ENCODE measurements at places on chromosomes 1 and 21.

GRCh38 chr1:240027059-240027462 is 64.6 kb upstream of the FMN2 start:
- DNase-seq: no peak

DNA sequence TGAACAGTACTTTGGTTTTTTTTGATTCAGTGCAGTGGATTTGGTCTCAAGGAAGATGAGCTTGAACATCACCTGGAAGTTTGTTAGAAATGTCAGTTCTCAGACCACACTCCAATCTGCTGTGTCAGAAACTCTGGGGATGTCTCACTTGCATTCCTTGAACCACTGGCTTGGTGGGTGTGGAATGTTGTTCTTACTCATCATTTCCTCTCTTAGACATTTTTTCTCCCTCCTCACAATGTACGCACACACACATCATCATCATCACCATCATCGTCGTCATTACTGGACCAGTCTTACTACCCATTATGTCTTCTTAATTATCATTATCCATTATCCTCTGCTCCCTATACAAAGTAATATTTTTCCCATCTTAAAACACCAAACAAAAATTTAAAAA is 91.9 kb upstream of the KCNK2 start:
- no peak for DNase-seq

DNA sequence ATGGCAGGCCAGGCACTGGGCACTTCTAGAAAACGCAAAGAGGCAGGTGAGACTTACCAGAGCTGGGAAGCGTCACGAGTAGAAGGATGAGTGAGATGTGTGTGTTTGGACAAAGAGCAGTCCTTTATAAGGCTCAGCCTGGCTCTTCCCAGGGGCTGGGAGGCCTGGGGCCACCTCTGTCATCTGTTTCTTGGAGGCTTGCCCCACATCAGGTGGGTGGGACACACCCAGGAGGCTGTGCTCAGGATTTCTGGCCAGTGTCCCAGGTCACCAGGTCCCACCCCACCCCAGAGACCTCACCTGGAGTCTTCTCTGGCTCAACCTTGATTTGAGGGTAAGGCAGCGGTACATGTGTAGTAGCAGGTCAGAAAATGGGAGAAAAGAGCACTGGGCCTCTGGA is at the start of gene S100A7:
Gene S100A7, minus strand, starts transcription at position 101 of the 400 bp plus-strand sequence. CDS start 1,638 bp downstream, outside the sequence.
- DNase-seq: no peak

DNA sequence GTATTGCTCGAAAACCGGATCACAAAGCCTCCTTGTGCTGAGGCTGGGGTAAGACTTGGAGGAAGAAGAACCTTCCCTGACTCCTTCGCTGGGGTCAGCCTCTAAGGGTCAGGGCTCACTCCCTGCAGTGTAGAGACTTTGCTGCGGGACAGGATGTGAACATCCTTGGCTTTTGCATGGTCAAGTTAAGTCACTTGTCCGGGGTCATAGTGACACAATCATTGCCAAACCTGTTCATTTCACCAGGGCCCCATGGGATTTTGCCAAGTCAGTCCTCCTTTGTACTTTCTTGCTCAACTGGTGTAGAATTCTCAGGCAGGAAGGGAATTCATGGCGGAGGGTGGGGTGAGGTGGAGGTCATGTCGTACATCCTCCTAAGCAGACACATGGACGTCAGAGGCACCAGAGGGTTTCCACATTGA is 24.7 kb upstream of the IL10 start:
- DNase-seq: no peak
